Peyer's patch (tissue), 4 donors: ENCODE measurements at places on chromosomes 1 and 21. TPM values are rescaled to one million over a fixed set of nuclear protein-coding genes. Genes with fewer than 3 reads are reported as not detected.

TRIM62 gene
- total RNA-seq, result 3.5 TPM

- DNase-seq, result no peak
These were observed 320.5 kb upstream of the NR5A2 start for GRCh38 chr1:199706826-199707606.

GRCh38 chr21:44687671-44688070 is 5.7 kb upstream of the KRTAP12-1 start:
- DNase-seq, result no peak

DNA sequence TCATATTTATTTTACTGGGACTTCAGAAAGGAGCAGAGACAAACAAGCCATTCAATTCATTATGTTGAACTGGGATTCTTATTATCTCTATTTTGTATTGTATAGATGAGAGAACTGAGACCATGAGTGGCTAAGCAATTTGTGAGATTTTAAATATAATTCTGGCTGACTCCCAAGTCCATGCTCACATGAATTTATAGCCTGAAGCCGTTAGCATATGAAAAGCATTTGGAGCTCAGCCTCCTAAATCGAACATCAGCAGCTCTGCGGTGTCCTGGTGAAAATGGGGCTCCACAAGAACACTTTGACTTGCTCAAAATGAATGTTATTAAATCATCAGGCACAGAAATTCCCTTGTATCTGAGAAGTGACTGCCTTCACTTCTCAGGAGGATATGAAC is 96.8 kb upstream of the DPT start:
- no peak for DNase-seq

DNA sequence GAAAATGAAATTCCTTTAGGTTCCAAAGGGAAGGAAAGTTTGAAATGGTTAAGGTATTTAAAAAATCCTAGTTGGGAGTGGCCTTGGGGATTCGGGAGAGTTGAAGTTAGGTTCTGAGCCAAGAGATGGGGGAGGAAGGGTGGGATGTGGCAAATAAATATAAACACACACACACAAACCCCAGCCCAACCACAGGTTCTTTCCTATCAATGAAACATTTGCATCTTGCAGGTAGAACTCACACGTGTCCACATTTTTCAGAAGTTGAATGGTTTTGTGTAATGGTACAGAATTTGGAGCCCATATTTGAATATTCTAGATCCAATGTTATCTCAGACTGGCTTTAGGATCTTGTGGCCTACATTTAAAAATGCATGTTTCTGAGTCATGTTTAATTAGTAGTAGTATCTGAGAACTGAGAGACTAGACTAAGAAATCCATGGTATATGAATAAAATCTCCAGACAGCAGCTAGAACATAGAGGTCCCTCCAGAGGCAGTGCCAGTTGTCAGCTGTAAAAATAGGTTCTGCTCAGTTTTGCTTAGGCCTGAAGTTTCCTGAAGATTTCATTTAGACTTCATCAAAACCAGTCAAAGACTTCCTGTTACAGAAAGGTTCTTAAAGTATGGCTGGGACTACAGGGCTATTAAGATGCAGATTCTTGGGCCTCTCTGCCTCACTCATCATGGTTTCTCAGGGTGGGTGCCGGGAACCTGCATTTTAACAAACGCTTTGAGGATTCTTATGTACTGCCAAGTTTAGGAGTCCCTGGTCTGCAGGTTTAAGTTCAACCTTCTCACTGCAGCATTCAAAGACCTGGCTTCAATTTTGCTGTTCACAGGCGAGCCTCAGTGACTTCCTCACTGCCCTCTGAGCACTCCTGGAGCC is 21.3 kb downstream of the RUNX1 start:
- no peak for DNase-seq

NDUFS2 gene
- 186 TPM for total RNA-seq

CHI3L1 gene
- total RNA-seq, result not detected

DNA sequence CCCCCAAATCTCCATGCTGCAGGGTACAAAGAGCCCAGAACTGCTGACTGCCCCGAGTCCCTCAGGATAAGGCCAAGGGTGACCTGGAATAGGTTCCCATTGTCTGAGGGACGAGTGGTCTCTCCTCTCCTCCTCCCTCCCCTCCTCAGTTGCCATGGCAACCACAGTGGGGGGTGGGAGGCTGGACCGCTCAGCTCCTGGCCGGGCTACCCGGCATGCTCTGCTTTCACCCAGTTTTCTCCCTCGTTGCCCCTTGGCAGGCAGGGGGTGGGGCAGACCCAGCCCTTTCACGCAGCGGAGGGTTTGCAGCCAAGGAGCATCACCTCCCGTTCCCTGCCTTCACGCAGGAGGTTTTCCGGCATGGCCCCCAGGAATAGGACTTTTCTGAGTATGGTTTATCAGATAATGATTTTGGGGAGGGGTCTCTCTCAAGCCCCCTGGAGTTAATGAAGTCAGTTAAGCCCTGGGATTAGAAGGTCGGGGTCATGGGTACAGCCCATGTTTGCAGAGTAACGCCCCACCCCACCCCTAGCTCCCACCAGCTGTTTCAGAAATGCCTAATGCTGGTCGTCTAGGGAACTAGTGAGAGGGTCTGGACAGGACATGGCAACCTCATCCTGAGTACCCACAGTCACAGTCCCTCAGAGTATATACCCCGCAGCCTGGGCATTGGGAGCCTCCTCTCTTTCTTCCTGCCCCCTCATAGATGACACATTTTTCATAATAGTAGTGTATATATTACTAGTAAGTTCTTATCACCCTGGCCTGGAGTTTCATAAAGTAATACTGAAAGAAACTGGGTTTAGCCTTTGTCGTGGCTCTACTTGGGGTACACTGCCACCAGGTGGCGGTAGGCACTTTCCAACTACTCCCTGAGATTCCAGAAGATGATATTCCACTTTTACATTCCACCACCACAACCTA is 20.7 kb downstream of the C1QB start:
- peak; percentile 82 for DNase-seq

DNA sequence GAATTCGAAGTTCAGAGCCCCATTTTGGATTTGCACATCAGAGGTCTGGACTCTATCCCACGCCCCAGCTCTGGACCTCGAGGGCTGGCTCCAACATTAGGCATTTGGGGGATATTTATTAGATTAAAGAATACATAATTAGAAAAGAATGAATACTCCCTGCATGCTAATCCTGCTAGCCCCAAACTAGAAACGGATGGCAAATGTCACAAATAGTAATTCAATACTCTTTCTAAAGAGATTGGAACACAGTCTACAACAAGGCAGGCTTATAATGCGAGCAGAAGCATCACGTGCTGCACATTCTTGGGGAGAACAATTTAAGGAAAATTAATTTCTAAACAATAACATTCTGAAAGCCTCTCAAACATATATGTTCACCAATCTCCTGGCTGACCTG is 27.7 kb upstream of the RAP1A start:
- no peak for DNase-seq

DNA sequence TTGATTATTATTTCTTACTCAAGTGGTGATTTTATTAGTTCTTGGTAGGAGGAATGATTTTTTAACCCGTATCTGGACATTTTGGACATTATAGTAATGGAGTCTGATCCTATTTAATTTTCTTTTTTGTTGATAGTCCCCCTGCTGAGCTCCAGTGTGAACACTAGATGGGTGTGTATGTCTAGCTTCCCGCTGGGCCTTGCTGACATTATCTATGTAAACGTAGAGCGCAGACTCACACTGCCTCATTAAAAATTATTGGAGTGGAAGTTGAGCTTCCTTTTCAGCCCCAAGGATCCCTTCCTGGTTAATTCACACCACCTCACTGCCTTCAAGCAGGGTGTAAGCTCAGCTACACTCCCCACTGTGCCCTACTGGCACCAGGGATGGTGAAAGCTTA is 467.6 kb upstream of the PKN2 start:
- no peak for DNase-seq

- no peak for DNase-seq
These were observed 20.3 kb downstream of the NIPAL3 start for GRCh38 chr1:24435782-24436365.

GRCh38 chr1:235022341-235022980 is 106.2 kb downstream of the TOMM20 start:
- DNase-seq, result no peak

- DNase-seq, result no peak
These were observed 25.6 kb downstream of the PODN start for GRCh38 chr1:53087332-53088285.
